SJSA1 (cell line): ENCODE measurements at places on chromosomes 1 and 21.

GRCh38 chr1:23897083-23897482, 16.1 kb downstream of the CNR2 start:
- DNase-seq: no peak

DNA sequence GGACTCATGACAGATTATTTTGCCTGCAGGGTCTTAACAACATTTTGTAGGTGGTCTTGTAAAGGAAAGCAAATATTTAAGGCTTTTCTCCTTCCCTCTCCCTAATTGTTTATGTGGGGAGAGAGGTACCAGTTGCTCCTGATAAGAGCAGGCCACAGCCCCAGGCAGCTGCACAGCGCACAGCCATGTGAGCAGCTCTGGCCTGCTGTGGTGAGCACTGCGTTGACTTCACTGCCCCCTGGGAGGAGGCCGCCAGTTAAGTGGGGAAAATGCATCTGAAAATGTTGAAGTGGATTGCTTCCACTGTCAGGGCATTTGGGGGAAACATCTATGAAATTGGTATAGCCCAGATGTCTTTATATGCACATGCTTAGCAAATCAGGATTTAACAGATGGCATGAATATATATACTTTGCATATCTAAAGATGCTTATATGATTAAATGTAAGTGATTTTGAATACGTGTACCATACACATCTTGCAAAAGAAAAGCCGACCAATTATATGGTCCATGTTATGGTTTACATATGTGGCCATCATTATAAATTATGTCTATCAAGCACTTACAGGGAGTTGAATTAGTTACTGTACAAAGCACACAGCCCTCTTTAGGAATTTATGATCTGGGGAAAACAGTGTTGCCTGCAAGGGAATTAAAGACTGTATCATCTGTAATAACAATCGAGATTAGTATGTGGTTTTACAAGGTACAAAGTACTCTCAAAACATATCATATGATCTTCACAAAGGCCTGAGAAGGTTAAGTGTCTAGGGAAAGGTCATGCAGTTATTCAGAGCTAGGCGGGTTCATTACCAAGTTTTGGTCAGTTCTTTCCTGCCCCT, 132.1 kb downstream of the RHOU start:
- peak; percentile 86 for DNase-seq

DNA sequence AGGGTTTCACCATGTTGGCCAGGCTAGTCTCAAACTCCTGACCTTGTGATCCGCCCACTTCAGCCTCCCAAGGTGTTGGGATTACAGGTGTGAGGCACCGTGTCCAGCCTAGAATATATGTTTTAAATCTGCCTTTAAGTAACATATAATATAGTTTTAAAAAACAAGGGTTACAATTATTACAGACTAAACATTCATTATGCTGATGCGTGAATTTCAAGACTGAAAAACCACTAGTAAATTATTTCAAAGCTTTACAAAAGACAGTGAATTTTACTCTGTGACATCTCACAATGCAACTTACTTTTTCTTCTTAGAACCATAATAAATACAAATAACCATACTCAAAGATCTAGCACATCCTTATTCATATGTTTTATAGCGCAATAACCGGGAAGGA, 24.7 kb downstream of the ZNF684 start:
- DNase-seq: no peak

GRCh38 chr1:231035799-231036198, 4.3 kb downstream of the FAM89A start:
- DNase-seq: no peak
